ENCODE measurements at places on chromosomes 6 and 20.

DNA sequence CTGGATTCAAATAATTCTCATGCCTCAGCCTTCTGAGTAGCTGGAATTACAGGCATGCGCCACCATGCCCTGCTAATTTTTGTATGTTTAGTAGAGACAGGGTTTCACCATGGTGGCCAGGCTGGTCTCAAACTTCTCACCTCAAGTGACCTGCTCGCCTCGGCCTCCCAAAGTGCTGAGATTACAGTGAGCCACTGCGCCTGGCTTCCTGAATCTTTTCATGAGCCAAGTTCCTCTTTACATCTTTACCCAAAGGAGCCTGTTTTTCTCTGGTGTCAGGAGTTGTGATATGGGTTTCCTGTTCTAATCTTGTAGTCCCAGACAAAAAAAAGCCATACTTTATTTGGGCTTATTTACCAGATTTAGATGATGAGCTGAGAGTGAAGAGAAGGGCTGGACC is 34.4 kb downstream of the PCNA start:
- DNase-seq, result no peak

- no peak for DNase-seq
These were observed 733 bp upstream of the GOPC start for GRCh38 chr6:117602899-117603588.

DNA sequence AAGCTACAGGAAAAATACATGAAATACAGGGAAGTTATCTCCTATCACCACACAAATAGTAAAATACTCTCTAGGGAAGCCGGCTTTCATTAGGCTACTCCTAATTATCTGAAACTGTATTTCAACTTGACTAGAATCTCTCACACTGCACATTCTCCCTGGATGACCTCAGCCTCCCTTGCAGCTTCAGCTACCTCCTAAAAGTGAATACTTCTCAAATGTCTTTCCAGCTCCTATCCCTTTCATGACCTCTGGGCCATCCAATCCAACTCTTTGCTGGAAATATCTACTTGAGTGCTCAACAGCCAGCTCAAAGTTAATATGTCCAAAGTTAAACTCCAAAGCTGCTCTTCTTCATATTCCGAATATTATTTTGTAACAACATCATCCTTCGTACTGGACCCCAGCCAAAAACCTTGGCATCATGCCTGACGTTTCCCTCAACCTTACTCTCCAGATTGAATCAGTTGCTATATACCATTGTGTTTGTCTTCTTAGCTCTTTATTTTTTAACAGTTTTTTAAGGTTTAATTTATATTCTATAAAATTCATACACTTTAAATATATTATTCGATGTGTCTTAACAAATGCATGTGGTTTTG is 29.4 kb upstream of the KIF6 start:
- DNase-seq, result no peak

GRCh38 chr6:50093938-50094272 is 44.2 kb upstream of the DEFB112 start:
- no peak for DNase-seq

- no peak for DNase-seq
These were observed 108.6 kb downstream of the CDYL start for GRCh38 chr6:4884646-4885340.

DNA sequence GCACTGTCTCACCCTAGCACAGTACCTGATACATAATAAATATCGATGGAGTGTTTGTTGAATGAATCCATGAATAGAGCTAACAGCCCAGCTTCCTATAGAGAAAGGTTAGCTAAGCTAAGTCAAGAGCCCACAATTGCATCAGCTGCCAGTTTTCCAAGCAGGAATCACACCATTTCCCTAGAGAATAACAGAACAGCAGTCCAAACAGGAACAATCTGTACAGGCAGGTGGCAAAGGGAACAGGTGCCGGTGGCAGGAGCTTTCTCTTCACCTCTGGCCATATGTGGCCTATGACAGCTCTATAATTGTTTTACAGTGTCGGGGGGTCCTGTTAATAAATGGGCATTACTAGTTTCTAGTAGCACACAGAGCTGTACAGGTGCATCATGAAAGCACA is 38.8 kb downstream of the ISM1 start:
- no peak for DNase-seq

DNA sequence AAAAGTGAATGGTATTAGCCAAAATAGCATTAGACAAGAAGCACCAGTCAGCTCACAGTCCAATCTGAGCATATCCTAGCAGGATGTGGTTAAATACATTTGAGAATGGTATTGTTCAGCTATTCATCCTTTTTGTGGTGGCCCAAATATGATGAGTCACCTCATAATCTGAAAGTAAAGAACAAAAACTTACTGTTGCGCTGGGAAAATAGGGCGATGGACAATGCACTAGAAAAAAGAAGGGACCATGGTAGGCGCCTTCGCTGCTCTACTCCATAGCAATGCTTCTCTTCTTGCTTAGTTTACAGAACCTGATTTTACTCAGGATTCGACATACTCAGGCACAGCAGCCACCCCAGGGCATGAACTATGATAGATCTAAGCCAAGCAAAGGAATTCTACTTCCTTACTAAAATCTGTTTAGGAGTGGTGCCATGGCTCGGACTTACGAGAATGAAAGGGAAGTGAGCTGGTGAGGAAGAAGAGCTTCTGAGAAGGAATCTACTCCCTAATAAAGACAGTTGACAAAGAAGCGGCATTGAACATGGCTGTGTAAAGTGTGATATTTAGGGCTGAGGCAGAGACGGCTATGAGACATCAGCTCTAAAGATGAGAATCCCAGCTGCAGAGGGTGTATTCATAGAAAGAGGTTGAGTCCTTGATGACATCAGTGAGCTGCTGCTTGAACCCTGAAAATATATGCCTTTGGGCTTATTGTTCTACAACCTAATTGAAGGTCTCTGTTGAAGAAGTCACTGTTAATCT is 16.6 kb upstream of the FBXO9 start:
- no peak for DNase-seq

- DNase-seq, result peak; percentile 57
These were observed 134.2 kb downstream of the TRIM27 start for GRCh38 chr6:28789553-28790083.
